ENCODE measurements at places on chromosomes 16 and 17.
A peak's percentile ranks its signal among the peaks of the same experiment; 100 is the strongest.

DNA sequence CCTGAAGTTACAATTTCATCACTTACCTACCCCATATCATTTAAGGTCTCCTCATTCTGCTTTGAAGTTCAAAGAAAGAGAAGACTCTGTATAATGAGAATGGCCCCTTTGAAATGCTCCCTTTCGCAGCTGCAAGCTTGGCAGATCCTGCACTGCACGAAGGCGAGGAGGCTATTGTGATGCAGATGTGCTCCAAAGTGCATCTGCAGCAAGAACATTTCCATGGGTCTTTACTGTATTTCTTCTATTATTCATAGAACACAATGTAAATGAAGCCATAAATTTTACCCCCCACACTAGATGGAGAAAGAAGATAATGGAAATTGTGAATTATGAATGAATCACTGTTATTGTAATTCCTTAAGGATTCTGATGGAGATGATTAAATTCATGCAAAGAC lies 178.7 kb downstream of the CHD9NB start:
- no peak for DNase-seq

- no peak for DNase-seq
Measured at GRCh38 chr16:50800074-50800473, 58.2 kb downstream of the CYLD start.

- DNase-seq: no peak
Measured at GRCh38 chr17:27585153-27585681, 45.8 kb upstream of the LGALS9 start.

DNA sequence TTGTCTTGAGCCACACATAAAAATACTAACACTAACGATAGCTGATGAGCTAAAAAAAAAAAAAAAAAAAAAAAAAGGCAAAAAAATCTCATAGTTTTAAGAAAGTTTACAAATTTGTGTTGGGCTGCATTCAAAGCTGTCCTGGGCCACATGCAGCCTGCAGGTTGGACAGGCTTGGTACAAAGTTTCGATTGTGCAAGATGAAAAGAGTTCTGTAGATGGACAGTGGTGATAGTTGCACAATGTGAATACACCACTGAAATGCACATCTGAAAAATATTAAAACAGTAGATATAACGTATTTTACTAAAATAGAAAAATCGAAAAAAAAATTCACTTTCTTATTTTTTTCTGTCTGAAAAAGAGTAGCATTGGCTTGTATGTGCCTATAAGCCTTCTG lies 42.9 kb downstream of the AMFR start:
- DNase-seq: no peak

GRCh38 chr16:79439901-79440300 lies 160.6 kb downstream of the MAF start:
- DNase-seq: no peak

- DNase-seq: no peak
Measured at GRCh38 chr17:77548967-77549366, 408.2 kb downstream of the SEC14L1 start.

DNA sequence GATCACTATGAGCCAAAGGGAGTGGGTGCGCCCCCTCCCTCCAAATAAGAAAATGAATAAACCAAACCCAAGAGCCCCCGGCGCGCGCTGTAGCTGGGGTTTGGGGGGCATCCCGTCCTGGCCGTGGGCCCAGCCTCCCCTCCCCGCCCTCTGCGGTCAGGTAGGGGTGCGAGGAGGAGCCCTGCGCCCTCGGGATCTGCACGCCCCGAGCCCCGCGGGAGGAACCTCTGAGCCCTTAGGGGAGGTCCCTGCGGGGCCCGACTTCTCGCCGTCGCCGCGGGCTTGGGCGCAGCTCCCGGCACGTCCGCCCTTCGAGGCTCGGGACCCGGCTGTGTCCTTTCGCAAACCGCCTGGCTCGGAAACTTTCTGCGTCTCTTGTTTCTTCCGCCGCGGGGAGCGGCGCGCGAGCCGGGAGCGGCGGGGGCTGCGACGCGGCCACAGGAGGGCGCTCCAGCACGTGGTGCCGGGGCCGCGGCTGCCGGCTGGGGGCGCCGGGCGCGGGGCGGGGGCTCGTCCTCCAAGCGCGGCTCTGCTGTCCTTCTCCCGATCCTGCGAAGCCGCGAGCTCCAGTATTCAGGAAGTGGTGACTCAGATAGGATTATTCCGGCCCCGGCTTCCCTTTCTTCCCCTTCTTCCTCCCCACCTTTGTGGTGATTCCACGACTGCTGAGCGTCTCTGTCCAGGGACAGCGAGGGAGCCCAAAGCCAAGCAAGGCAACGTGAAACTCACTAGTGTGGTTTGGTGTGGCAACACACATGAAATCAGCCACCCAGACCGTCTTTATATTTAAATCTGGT lies 1.6 kb downstream of the PITPNC1 start:
- DNase-seq: peak; percentile 52

DNA sequence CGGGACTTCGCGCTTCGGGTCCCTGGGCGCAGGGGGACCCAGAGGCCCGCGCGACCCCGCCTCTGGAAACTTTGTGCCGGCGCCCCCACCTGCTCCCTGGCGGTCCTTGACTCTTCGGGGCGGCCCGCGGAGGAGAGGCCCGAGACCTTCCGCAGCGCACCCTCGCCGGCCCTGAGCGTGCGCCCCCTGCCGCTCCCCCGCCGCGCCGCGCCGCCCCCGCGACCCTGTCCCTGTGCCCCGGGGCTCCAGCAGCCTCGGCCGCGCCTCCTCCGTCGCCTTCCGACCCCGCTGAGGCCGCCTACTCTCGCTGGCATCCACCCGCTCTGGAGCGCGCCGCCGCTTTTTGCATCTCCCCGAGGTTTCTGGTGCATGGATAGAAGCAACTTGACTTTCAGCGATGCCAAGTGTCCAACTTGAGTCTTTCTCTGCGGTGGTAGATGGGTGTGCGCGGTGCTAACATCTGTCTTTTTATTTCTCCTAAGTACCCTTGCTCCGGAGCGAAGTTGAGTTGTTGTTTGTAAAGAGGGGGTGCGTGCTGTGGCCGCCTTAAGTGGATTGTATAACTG lies 414 bp downstream of the DUSP14 start:
- DNase-seq: no peak

DNA sequence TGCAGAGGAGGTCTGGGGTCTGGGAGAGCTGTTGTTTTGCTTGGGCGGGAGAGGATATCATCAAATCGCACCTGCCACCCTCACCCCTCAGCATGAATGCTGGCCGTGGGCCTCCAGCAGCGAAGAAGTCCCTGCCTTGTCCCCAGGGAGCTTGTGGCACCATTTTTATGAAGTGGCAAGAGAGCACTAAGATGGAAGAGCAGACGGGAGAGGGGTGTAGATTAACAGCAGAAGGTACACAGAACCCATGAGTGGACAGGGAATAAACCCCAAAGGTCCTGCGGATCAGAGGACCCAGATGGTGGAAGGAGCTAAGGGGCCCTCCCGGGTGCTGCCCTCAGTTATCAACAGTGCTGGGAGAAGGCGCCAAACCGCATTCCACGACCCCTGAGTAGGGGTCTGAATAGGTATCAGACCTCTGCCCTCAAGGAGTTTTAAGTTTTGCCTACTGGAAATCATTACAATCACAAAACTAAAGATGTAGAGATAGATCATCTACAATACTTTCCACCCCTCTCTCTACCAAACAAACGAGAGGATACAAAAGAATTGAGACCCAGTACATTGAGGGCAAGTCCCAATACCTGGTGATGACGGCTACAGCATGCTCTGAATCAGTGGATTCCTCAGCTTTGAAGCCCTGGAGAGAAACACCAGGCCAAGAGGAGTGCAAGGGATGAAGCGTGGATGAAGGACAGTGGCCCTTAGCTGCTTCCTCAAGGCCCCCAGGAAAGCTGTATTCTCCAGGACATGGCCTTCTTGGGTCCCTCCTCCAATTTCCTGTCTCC lies 60.2 kb downstream of the CCDC182 start:
- DNase-seq: no peak

All from hypothalamus (tissue), 51 donors.